NCI-H510A (cell line): ENCODE measurements at places on chromosomes 16 and 17.

DNA sequence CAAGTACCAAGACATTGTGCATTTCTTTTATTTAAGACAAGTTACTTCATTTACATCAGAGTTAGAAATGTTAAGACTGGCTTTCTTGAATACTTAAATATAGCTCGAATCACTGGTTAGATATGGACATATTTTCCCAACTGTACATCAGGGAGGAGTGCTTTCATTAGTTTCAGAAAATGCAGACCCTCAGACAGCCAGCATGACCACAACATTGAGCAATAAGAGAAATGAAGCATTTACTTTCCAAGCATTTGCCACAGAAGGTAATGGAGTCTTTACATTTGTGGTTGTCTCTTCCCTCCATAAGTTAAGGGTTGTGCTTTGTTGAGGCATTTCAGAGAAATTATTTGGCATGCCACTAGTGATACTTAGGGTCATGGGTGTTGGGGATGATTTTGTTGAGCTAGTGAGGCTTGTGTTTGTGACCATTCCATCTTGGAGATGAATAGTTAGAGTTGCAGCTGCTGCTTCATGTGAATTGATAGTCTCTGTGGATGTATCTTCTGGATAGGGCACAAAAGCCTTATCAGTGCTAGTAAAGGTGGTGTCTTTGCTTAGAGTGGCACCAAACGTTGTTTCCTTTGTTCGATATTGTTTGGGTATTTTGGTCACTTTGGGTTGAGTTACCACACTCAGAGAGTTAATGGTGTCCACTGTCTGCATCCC lies 2.1 kb downstream of the OMG start:
- DNase-seq: no peak

GRCh38 chr16:57530104-57530521 lies 6.3 kb downstream of the CCDC102A start:
- DNase-seq: no peak

DNA sequence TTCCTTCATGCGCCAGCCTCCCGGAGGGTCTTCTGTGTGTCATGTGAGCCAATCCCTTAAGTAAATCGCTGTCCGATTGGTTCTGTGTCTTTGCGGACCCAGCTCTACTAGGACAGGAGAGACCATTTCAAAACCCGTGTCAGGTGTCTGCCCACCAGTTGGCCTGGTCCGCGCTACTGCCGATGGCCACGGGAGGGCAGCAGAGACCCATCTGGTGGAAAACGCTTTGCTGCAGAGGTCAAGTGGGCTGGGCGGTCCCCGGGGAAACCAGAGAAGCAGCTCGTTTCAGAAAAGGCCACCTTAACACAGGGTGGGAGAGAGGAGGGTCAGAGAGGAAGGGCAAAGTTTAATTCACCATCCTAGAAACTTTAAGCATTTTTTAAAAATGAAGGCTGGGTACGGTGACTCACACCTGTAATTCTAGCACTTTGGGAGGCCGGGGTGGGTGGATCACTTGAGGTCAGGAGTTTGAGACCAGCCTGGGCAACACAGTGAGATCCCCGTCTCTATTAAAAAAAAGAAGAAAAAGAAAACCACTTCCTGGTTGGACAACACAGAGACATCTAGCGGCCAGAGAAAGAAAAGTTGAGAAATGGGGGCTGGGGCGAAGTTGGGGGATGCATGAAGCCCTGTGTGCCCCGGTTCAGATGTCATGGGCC lies 2.8 kb upstream of the CIBAR2 start:
- no peak for DNase-seq

- DNase-seq: peak; percentile 64
Measured at GRCh38 chr17:40443196-40443987, at the start of gene IGFBP4. Gene IGFBP4 (plus strand): TSS chr17:40443450. CDS start chr17:40443736, 286 bp downstream.

GRCh38 chr17:78129351-78130089 lies 965 bp upstream of the TMC6 start:
- DNase-seq: no peak
